HT1080 (cell line): ENCODE measurements at places on chromosomes 16 and 17. TPM values are rescaled to one million over a fixed set of nuclear protein-coding genes. Genes with fewer than 3 reads are reported as not detected.

DNA sequence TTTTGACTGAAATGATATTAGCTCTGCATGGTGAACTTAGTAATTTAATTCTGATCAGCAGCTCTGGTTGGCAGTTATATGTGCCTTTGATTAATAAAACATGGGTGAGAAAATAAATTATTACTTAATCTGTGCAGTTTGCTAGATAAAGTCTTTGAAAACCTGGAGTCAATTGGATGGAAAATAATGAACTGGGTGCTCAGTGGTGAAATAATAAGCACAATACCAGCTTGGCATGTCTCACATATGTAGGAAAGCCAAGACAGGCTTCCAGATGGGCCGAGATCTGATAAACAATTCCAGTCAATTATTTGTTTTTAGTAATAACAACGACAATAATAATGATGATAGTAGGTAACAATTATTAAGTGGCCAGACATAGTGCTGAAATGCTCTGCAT lies 326.7 kb downstream of the CDH13 start:
- DNase-seq, result no peak

DNA sequence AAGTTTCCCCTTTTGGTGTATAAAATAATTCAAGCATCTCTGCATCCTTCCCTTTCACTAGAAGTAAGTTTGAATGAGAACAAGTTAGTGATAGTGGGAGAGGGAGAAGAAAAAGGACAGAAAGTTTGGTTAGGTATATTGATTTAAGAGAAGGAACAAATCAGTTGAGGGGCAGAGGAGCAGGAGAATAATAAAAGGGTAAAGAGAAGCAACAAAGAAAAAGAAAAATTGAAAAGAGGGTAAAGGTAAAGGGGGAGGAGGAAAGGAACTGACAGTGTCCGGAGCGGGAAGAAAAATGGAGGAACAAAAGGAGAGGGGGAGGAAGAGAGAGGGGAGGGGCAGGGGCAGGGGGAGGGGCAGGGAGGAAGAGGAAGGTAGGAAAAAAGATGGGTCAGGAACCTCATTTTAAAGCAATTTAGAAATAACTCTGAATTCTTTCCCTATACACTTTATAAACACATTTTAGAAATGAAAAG lies 6.3 kb upstream of the IGF2BP1 start:
- DNase-seq, result no peak

GRCh38 chr16:78619811-78620210 lies 520.4 kb downstream of the WWOX start:
- no peak for DNase-seq

DNA sequence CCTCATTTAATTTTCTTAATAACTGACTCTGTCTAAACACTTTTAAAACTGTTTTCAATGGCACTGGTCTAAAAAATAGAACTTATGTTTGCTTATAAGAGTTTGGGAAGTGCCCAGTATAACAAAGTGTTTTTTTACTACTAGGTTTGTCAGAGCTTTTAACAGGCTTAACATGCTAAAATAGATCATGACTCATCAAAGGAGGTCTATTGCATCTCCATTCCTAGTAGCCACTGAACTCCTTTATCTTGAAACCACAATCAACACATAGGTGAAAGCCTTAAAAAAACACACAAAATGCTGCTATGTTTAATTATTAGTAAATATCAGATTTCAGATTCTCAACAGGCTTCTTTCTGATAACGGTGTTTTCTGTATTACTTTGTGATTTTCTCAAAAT lies 196.4 kb upstream of the KIF2B start:
- peak; percentile 82 for DNase-seq

DNA sequence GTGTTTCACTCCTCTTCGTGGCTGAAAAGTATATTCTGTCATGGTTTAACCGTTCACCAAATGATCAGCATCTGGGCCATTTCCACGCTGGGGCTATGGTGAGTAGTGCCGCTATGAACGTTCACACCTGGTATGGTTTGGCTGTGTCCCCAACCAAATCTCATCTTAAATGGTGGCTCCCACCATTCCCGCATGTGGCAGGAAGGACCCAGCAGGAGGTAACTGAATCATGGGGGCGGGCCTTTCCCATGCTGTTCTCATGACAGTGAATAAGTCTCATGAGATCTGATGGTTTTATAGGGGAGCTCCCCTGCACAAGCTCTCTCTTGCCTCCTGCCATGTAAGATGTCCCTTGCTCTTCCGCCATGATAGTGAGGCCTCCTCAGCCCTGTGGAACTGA lies 45.7 kb upstream of the ZNF469 start:
- DNase-seq, result peak; percentile 45

DNA sequence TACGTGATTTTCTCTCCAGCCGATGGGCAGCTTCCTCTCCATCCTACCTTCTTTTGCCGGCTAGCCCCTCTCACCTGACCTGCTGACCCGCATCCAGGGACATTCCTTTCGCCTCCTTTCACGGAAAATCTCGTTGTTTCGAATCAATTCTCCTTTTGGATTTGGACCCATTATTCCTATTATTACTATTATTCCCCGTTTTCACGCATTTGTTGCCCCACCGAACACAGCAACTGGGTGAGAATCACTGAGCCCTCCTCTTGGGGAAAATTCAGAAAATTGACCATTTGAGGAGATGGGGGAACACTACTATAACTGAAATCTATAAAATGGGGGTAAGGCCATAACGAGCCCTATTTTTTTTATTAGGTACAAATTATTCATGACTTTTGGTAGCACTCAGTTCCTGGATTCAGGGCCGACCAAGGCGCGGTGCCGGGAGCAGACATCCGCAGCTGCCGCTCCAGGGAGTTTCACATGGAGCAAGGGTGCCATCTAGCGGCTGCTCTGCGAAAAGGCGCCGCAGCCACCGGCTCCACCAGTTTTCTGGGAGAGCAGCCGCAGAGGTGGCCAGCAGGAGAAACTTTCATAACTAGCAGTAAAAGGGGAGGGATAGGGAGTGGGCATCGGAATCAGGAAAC lies 3.3 kb upstream of the HOXB8 start:
- peak; percentile 87 for DNase-seq

GRCh38 chr17:27543464-27543856 lies 87.2 kb downstream of the KSR1 start:
- no peak for DNase-seq

DNA sequence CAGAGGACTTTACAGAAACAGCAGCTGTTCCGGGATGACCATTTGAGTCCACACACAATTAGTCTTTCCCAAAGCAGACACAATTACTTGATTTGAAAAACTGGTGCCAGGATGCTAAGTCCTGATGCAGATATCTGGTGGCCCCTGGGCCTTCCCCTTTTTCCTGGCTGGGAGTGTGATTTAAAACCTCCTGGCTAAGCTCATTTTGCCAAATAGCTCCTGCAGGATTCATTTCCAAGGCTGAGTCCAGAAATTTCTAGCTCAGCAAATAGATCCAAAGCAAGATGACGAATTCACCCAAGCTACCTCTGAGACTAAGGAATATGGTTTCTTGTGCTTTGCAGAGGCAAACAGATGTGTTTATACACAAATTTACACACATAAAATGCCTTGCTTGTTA lies 422.2 kb downstream of the CA10 start:
- DNase-seq, result no peak

DNA sequence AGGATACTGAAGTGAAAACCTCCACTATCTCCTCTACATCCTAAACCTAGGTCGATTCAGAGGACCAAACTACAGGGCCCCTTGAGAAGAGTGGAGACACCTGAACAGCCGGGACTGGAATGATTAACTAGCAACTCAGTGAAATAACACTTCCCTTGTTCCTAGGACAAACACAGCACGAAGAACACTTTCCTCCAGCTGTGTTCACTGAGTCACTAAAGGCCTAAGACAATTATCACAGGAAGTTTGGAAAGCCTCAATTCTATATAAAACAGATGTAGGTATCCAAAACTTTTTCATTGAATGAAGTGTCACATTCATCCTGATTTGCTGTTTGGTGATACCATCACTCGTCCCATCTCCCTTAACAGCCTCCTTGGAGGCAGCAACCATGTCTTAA lies 15.5 kb upstream of the CUEDC1 start:
- DNase-seq, result peak; percentile 51

DNA sequence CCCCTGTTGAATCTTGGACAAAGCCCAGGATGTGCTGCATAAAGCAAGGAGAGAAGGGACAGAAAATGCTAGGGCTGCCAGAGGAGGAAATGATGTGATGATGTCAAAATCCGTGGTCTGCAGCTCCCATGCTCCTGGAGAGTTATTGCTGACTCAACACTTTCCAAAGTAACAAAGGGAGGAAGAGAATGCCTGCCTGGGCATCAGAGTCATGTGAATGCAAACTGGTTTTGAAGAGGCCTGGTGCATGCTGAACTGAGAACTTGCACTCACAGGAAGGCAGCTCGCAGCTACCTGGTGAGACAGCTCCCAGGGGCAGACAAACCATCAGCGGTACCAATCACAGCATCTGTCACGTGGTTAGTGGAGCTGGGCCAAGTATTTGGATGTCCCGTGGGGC lies 2.8 kb downstream of the MARVELD3 start:
- peak; percentile 44 for DNase-seq

DNA sequence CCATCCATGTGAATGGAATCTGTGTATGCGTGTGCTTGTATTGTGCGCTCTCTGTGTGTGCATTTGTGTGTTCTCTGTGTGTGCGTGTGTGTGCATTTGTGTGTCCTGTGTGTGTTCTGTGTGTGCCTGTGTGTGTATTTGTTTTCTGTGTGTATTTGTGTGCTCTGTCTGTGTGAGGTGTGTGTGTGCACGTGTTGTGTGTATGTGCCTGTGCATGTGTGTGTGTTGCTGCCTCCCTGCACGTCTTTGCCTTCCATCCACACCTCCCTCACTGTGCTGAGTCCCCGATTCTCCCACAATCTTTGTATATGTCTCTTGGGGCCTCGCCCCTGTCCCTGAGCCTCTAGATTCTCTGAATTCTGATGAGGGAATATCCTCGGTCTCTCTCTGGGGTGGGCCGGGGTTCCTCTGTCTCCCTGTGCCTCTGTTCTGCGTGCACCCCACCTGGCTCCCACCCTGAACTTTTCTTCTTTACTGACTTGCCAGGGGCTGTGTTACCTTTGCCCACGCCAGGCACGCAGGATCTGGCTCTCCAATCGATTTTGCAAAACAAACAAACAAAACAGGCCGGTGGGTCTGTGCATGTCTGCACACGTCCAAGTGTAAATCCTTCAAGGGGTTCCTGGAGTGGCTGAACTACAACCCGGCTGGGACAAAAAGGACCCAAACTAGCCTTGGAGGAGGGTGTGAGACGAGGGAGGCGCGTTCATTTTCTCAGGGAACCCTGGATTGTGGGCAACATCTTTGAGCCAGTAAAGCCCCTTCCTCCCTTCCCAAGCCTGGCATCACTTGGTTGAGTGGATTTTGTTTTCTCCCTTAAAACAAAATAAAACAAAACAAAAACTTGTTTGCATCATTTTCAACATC lies 8.1 kb upstream of the FOXF1 start:
- no peak for DNase-seq

DNA sequence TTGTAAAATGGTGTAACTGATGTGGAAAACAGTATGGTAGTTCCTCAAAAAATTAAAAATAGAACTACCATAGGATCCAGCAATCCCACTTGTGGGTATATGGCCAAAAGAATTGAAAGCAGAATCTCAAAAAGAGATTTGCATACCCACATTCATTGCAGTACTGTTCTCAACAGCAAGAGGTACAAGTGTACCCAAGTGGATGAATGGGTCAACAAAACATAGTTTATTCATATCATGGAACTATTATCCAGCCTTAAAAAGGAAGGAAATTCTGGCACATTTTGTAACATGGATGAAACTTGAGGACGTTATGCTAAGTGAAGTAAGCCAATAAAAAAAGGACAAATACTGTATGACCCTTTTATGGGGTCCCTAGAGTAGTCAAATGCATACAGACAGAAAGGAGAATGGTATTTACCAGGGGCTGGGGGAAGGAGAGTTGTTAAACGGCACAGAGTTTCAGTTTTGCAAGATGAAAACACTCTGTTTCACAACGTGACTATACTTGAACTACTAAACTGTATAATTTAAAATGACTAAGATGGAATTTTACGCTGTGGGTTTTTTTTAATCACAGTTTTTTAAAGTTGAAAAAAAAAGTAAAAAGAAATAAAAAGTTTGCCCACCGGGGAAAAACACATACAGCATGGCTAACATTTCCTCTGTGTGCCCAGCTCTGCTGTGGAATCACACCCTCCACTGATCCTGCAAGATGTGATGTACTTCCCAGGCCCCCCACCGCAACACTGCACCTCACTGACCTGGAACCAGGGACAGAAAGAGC lies 6.1 kb downstream of the TVP23A start:
- DNase-seq, result no peak

DNA sequence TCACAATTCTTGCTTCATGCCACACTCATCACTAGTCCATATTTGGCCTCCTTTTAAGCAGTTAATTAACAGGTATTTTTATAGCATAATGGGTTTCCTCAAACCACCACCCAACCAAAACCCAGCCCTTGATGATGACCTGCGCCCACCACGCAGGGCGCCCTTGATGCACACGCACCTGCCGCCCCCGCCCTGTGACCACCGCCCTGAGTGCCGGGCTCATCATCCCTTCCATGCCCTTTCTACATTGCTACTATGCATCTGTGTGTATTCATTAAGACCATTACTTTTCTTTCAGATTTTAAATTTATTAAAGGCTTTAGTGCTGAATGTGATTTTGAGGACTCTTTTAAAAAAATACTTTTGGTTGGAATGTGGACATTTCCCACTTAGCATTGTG lies 204.8 kb upstream of the CHMP6 start:
- no peak for DNase-seq

DNA sequence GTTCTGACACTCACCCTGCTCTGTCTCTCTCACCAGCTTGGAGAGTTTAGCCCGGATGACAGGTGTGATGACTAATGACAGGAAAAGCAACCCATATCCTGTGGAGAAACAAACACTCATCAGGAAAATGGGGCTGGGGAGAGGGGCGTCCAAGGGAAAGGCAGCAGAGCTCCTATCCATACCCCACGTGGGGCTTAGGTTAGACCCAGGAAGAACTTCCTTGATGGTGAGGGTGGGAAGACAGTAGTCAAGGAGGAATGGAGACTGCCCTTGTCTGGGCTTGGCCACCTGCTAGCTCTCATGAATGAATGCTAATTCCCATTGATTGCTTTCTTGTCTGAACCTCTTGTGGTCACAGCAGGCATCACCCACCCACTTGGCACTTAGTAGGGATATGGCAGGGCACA lies 3.8 kb downstream of the SLC46A1 start:
- DNase-seq, result peak; percentile 21

DNA sequence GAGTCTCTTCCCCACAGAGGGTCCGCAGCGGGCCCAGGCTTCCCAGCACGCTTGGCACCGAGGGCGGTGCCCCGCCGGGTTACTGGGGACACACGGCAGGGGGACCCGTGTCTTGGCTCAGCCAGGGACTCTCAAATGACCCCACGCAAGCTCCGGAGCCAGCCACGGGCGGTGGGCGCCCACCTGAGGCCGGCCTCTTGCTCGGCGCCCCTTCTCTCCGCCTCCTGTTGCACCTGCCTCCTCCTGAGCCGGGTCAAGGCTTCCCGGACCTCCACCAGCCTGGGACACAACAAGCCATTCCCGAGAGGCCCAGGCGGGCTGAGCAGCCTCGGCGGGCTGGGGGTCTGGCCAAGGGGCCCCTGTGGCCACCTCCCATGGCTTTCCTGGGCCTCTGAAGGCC lies 1.7 kb downstream of the CCDC154 start:
- DNase-seq, result no peak

TMIGD1 gene
- not detected in 2 replicates for total RNA-seq

ZNF750 gene
- not detected in 2 replicates for total RNA-seq

KRT32 gene
- not detected in 2 replicates for total RNA-seq

MRM3 gene
- total RNA-seq, result 49.7 and 58.0 TPM in 2 replicates

NAGS gene
- total RNA-seq, result 2.6 and 3.3 TPM in 2 replicates
